ENCODE measurements at places on chromosomes 7 and 10.

DNA sequence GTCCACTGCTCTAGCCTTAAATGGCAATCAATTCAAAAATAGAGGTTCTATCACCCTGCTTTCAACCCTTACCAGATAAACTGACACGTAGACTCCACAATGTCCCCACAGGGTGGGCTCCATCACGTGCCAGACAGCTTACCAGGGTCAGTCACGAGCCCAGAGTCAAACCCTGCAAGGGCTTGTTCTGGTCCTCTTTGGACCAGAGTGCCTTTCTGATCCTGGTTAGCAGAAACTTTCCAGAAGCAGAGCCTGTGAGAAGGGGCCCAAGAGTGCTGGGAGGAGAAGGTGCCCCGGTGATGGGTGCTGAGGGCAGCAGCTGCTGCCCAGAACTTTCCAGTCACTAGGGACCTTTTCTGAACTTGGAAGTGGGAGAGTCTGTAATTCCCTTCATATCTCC, 354 bp upstream of the GIMAP5 start:
- no peak for DNase-seq

- DNase-seq: no peak
These were observed 98.2 kb downstream of the ANK3 start for GRCh38 chr10:60291344-60291930.

- DNase-seq: no peak
These were observed 23.6 kb upstream of the ZRANB1 start for GRCh38 chr10:124918191-124918830.

DNA sequence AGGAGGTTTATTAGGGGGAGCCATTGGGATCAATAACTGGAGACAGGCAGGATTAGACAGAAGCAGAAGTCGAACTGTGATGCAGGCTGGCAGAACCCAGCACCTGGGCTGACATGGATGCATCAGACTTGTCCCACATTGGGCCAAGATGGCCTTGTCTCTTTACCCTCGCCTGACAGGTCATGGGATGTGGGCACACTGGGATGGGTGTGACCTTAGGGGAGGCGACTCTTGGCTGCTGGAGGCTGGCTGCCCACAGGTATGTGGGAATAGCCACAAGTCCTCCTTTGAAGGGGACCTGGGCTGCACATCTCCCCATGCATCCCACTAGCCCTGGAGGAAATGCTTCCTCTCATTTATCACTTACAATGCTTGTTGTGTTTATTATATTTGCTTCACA, 17.3 kb downstream of the NFE2L3 start:
- no peak for DNase-seq

DNA sequence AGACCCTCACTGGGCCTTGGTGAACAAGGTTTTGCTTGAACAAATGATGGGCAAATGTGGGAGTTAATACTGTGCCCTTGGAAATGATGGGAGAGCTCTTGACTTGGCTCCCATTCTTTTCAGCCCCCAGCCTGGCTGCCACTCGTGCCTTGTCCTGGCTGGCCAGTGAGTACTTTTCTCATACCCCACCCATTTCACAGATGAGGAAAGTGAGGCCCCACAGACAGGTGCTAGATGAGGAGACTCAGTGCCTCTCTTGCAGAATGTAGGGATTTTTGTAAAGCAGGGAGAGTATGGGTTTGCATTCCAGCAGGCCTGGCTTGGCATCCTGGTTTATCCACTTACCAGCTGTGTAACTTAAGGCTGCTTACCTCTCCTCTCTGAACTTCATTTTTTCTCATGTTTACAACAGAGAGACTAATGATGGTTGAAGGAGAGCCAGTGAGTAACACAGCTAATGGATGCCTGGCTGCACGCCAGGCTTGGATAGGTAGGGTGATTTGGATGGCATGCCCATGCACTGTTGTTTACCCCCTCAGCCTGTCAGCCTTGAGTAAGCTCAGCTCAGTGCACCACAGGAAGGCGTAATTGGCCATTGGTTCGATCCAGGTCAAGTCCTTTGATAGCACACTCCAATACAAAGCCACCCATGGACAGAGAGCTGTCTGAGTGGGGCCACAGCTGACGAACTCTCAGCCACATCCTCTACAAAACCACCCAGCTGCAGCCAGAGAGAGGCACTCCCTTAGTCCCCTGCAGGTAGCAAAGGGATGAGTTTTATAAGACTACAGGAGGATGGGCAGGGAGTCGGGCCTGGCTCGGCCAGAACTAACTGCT, 436.8 kb downstream of the RPS24 start:
- no peak for DNase-seq

GRCh38 chr7:95725205-95725604, 47.1 kb upstream of the DYNC1I1 start:
- no peak for DNase-seq

- DNase-seq: no peak
These were observed 103.2 kb upstream of the TNS3 start for GRCh38 chr7:47685151-47685550.

DNA sequence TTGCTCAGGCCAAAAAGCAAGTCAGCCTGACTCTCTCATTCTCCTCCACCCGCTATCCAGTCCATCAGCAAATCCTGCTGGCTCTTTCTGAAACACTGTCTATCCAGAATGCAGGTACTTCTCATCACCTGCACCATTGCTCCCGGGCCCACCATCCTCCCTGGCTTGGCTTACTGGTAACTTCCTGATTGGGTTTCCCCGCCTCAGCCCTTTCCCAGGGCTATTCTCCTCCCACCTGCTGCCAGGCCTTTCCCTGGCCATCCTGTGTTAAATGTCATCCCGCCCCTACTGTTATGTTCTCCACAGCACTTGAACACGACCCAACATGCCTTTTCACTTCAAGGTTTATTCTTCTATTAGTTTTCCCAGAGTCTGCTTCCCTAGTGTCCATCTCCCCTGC, 124.0 kb downstream of the CNNM2 start:
- DNase-seq: no peak

- no peak for DNase-seq
These were observed 18.6 kb downstream of the CACNB2 start for GRCh38 chr10:18158773-18159265.

DNA sequence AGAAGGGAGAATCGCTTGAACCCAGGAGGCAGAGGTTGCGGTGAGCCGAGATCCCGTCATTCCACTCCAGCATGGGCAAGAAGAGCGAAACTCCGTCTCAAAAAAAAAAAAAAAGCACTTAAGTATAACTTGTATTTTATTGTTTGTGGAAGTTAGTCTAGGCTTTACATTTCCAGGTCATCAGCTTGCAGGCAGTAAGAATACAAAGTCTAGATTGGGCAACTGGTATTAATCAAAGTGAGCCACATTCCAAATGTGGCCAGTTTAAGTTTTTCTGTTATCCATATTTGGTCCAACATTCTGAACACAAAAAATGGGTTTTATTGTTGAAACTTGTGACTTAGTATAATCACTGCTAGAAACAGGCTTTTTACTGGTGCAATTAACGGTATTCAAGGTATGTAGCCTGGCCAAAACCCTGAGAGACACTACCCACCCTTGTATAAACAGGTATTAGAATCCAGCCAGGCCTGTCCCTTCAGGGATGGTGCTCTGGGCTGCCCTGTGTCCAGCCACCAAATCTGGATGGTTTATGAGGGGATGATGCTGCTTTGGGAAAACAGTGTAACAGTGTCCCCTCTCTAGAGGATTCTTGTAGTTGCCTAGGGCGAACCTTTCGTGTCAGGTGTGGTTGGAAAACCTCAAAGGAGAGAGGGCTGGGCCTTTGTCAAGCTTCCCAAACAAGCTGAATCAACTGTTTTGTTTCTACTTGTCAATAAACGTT, 122.1 kb upstream of the EFCAB10 start:
- no peak for DNase-seq

Data from nucleus accumbens (tissue), 56 donors.